Upper lobe of left lung (tissue), 6 donors: ENCODE measurements at places on chromosomes 12 and 14. TPM values are rescaled to one million over a fixed set of nuclear protein-coding genes. Genes with fewer than 3 reads are reported as not detected.

DNA sequence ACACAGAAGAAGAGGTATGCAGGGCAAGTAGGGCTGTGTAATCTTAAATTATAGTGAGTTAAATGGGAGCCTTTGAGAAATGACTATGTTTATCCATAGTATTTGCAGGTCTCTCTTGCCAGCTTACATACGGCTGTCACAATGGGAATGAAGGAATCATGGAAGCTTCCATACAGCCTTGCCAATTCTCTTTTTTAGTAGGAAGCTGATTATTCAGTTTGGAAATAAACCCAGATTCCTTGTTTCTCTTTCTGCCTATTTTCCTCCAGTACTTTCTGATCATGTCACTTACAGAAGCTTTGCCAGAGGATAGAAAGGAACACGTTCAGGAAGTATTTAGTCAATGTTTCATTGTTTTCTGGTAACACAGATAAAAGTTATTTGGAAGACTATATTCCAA, 217.4 kb upstream of the DIO2 start:
- DNase-seq, result no peak

The HOXC10 gene
- not detected for total RNA-seq

The ZNF605 gene
- total RNA-seq, result 9.4 TPM

- DNase-seq, result no peak
Observed at GRCh38 chr14:92900660-92901059, 22.3 kb upstream of the CHGA start.

GRCh38 chr12:64587447-64587846, 22.8 kb upstream of the RASSF3 start:
- no peak for DNase-seq
